Natural killer cell treated with Interleukin-12 subunit alpha and Interleukin-12 subunit beta and Interleukin-15 and Interleukin-18, amount 100 ng/mL, for 72 hours (primary cell): ENCODE measurements at places on chromosomes 16 and 17. TPM values are rescaled to one million over a fixed set of nuclear protein-coding genes. Genes with fewer than 3 reads are reported as not detected.
A peak's percentile ranks its signal among the peaks of the same experiment; 100 is the strongest.

DNA sequence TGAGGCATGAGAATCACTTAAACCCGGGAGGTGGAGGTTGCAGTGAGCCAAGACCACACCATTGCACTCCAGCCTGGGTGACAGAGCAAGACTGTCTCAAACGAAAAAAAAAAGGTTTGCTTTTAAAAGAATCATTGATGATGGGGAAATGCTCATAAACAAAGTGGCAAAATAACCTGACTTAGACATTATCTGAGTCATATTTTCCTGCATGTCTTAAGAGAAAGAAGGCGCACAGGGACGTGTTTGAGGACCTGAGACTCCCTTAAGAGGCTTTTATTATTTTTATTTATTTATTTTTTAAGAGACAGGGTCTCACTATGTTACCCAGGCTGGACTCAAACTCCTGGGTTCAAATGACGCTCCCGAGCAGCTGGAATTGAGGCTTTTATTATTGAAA lies 5.7 kb upstream of the PRPSAP1 start:
- DNase-seq: no peak

Gene C16orf54
- total RNA-seq: 15.1 TPM

DNA sequence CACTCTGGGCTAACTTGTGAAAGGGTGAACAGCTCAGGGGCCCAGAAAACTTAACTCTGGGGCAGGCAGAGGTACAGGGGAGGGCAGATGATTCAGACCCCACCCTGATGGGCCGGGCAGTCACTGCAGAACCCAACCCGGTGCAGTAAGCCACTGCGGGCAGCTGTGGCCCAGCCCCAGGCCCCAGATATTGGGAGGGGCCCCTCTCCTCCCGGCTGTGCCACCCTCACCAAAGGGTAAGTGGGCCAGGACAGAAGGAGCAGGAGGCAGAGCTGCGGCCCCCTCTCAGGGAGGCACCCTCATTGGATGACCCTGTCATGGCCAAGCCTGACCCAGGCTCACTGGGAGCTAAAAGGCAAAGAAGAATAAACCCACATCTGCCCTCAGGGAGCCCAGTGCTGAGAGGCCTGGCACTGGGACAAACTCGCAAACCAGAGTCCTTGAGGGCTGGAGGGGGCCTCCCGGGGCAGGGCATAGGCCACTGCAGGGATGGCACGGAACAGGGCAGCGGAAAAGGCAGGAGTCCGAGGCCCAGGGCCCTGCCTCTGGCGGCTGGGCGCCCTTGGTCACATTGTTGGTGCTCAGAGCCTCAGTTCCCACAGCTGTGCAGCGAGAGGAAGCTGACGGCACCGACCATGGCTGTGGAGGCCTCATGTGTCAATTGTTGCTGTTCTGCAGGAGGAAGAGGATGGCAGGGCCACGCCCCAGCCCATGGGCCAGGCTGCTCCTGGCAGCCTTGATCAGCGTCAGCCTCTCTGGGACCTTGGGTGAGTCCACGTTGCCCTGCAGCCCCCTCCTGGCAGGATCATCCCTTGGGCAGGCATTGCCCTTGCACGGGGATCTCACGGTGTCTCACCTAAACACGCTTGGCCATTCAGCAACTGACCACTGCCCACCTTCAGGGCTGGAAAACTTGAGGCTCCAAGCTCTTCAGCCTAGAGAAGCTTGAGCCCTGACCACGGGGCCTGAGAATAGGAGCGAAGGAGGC lies 3.1 kb downstream of the ITGB4 start:
- DNase-seq: no peak

Gene EVI2B
- 16.3 TPM for total RNA-seq

- peak; percentile 69 for DNase-seq
These were observed at the start of gene LPCAT2 for GRCh38 chr16:55508941-55509931. Gene LPCAT2 (plus strand): TSS chr16:55509072. CDS start chr16:55509182, 110 bp downstream.

DNA sequence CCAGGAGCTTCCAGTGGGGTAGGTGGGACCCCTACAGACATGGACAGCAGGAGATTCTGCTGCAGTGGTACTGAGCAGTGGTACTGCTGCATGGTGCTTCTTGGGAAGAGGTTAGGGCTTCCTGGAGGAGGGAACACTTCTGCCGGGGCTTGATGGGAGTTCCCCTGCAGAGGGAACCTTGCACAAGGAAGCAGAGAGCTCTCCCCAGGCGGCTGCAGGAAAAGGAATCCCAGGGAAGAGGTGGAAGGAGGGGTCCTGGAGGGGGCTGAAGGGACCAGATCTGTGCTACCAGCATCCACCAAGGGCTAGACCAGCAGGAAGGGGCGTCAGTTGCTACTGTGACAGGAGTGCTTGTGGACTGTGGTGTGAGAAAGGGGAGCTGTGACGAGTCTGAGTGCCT lies 10.6 kb downstream of the RIPOR1 start:
- no peak for DNase-seq

- no peak for DNase-seq
These were observed 646 bp upstream of the HES7 start for GRCh38 chr17:8124350-8125153.

Gene DHODH
- 14.8 TPM for total RNA-seq

DNA sequence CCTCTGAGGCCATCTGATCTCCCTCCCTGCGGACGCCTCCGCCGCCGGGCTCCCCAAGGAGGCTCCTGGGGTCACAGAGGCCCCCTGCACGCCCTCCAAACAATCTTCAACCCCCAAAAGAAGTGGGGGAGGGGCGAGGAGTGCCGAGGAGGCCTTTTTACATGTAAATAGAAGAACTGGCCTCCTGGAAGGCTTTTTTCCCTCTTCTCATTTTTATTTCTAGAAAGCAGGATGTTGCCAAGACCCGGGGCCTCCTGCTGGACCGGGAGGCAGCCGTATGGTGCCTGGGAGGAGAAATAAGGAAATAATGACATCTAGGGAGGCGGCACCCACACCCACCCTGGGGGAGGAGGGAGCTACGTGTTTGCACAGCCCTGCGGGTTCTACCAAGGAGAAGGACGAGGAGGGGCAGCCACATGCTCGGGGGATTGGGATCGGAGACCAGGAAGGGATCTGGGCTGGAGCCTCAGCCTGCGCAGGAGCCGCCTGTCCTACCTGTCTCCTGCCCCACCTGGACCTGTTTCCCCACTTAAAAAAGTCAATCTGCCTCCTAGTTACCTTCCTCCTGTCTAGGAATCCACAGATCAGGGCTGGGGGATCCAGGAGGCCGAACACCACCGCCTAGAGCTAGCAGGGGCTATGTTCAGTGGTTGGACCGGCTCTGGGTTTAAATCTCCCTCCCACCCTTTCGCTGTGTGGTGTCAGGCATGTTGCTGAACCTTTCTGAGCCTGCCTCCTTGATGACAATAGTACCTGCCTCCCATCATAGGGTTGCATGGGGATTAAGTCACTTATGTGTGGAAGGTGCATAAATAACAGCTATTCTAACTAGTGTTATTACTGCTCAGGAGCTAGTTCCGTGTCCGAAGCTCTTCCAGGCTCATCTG lies 175.7 kb upstream of the GSE1 start:
- DNase-seq: no peak
